T-helper 1 cell (primary cell): ENCODE measurements at places on chromosomes 12 and 14.

DNA sequence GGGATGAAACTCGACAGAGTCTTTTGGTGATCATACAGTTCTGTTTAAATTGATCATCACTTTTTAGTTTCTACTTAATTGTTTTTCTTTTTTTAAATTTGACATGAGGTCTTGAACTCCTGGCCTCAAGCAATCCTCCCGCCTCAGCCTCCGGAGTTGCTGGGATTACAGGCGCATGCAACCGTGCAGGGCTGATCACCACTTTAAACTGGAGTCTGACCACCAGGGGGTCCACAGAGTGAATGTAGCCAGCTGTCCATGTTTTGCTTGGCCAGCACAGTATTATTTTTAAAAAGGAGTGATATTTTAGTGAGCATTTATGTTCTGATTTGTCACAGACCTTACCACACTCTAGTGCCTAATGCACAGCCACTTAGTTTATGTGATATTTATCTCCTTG lies 10.7 kb downstream of the DAAM1 start:
- no peak for DNase-seq

- DNase-seq = no peak
Observed at GRCh38 chr12:54439521-54440255, 20.6 kb upstream of the ITGA5 start.

- no peak for DNase-seq
Observed at GRCh38 chr12:110563702-110564470, 19.2 kb downstream of the PPTC7 start.

DNA sequence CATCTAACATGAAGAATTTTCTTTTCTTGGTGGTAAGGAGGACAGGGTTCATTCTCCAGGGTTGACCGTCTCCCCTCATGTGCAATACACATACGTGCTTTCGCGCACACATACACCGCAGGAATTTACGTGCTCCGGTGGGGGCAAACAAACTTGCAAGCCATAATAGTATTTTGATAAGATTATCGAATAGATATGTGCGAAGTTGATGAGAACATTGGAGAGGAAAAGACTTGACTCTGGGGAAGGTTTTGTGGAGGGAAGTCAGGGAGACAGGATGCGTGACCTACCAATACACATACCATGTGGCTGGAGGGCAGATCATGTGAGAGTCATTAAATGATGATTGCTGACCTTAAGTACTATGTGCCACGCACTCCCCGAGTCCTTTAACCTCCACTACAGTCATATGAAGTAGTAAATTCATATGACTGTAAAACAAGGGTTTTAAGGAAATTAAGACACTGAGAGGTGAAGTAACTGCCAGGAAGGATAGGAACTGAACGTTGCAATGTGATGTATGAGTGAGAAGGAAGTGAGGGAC lies 921 bp downstream of the RAD51B start:
- no peak for DNase-seq

- DNase-seq = no peak
Observed at GRCh38 chr14:48788771-48789170, 797.4 kb downstream of the RPS29 start.
